SK-N-MC (cell line): ENCODE measurements at places on chromosomes 4 and X.

- DNase-seq = no peak
Observed at GRCh38 chr4:3879681-3880614, 113.8 kb downstream of the ADRA2C start.

GRCh38 chr4:78166622-78167021, 109.5 kb downstream of the FRAS1 start:
- no peak for DNase-seq

- DNase-seq = no peak
Observed at GRCh38 chrX:100494646-100495370, 84.7 kb upstream of the PCDH19 start.

DNA sequence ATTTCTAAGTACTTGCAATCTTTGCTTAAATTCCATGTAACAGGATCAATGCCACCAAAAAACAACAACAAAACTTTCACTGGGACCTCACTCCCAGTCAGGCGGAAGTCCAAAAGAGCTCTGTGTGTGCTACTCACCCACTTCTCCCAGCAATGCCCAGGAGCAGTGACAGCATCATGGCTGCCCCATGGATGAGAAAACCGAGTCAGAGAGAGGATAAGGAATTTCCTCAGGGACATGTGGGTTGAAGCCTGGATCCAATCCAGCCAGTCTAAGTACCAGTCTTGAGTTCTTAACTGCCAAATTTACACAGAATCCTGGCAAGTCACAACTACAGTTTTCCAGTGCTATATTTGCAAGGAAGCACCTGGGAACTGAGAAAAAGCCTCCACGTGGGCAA, 64.5 kb downstream of the STX18 start:
- no peak for DNase-seq

DNA sequence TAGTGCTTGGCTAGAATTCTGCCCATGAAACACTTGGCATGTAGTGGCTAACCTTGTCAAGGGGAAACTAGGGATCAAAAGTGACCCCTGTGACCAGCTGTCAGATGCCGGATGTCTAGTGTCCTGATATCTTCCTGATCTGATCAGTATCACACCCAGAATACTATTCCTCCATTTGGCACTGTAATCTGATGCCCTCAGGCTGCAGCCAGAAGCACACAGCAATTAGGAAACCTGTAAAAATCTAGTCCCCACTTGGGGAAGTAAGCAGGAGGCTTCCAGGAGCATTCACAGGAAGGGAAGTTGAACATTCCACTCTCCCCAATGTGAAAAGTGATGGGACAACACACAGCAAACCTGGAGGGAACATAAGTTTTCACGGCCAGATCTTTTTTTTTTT, 125.1 kb downstream of the HS6ST2 start:
- DNase-seq = no peak

DNA sequence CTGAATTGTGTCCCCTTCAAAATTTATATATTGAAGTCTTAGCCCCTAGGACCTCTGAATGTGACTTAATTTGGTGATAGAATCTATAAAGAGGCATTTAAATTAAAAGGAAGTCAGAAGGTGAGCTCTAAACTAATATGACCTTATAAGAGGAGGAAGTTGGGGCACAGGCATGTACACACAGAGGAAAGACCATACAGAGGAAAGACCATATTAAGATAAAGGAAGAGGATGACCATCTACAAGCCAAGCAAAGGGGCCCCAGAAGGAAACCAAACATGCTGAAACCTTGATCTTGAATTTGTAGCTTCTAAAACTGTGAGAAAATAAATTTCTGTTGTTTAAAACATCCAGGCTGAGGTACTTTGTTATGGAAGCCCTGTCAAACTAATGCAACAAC, 26.9 kb upstream of the CYBB start:
- no peak for DNase-seq

DNA sequence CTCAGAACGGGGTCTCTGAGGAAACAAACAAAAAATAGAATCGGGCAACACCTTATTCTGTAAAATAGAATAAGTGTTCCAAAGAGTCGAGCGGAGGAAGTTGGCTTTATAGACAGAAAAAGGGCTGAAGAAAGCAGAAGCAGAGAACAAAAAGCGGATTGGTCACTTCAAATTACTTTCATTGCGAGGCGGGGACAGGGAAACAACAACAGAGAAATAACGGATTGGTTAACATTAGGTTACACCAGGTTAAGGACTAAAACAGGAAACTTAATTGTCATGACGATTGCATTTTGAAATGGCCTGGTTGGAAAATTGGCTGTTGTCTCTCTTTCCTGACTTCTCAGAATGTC, 433 bp upstream of the COQ2 start:
- DNase-seq = no peak

DNA sequence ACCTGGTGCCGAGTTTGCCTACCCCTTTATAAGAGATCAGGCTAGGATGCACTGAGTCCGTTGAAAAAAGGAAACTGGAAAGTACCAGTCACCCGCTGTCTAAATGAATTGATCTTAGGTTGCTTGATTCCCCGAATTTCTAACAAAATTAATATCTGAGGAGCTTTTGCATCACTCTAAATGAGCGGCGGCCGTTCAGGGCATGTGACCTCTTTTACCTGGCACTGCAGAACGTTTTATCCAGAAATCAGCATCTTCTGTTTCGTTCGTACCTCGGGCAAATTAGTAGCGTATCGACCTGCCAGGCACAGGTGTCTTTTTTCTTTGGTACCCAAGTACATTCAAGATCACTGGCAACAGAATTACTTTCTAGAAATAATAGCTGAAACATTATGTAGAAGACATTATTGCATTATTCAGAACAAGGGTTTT, 876 bp downstream of the KLHL2 start:
- DNase-seq = no peak

DNA sequence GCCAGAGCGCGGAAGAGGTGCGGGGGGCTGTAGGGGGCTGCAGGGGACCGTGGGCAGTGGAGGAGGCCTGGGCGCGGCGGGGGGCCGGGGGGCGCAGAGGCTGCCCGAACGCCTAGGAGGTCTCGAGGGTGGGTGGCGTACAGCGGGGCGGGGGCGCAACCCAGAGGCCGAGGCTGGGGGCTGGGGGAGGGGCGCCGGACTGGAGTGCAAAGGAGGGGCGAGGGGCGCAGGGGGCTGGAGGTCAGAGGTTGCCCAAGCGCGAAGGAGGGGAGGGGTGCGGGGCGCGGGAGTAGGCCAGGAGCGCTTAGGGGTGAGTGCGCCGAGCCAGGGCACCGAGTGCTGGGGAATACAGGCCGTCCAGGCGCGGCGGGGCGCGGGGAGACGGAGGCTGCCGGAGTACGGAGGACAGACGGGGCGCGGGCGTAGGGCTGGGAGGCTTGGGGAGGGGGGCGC, 255 bp downstream of the GYG2 start:
- DNase-seq = no peak

- no peak for DNase-seq
Observed at GRCh38 chr4:111847296-111848008, 297.8 kb upstream of the FAM241A start.

DNA sequence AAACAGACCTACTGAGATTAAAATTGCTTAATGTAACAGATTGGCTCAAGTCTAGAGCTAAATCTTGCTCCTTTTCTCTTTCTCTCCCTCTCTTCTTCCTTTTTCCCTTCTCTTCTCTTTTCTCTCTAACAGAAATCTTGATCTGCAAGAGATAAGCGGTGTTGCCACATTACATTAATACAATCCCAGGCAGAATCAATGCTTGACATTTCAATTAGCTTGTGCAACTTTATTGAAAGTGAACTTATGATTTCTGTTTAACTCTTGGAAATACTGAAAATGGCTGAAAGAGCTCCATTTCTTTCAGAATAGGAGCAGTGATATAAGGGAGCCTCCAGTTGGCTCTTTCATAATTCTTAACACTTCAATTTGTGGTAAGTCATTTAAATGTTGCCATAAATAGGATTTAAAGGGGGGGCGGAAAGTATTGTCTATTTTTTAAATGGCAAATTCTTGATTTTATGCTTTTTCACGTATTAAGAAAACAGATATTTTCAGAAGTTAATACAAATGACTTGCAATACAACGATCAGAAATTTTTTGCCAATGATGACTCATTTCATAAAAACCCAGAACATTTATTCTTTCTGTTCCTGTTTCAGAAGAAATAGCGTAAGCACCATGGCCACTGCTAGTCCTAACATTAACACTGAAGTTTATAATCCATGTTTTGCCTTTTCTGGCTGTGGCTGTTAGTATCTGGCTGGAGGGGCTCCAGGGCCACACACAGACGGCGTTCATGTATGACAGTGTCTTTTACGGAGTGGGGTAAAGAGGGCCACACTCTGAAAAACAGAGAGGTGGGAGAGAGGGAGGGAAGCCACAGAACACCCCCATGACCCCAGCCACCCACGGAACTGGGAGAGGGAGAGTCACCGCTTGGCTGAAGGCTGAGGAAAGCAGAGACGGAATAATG, 115.7 kb upstream of the FAT1 start:
- no peak for DNase-seq

GRCh38 chr4:123622572-123622971, 226.0 kb downstream of the SPRY1 start:
- no peak for DNase-seq

DNA sequence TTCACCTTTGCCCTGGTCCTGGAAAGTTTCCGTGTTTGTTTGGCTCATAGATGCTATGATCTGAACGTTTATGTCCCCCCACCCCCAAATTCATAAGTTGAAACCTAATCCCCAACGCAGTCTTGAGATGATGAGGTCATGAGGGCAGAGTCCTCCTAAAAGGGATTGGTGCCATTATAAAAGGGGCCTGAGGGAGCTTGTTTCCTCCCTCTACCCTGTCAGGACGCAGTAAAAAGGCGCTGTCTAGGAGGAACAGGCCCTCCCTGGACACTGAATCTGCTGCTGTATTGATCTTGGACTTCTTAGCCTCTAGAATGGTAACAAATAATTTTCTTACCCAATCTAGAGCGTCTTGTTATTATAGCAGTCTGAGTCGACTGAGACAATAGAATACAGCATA, 2190.6 kb upstream of the TENM3 start:
- no peak for DNase-seq

DNA sequence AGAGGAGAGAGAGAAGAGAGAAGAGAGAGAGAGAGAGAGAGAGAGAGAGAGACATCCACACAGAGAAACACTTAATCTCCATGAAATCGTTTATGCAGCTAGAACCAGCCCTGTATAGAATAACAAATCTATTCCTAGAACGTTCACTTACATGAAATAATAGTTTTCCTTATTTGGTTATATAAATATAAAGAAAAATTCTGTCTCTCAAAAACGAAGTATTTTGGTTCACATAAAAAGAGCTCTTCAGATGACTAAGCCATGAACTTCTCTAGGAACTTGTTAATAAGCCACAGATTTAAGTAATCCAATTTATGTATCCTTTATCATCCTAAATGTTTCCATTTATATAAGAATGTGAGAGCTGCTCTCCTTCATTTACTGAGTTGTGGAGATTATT, 1315.1 kb upstream of the PCDH7 start:
- no peak for DNase-seq

DNA sequence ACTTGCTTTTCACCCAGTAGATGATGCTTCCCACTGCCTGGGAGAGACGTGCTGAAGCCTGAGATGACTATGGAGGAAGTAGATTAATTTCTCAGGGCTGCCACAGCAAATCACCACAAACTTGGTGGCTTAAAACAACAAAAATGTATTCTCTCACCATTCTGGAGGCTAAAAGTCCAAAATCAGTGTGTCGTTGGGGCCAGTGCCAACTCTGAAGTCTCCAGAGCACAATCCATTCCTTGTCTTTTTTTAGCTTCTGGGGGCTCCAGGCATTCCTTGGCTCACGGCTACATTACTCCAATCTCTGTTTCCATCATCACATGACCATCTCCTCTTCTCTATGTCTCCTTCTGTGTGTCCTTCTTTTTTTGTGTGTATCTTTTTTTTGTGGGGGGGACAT, 105.8 kb upstream of the C1QTNF7 start:
- no peak for DNase-seq

GRCh38 chrX:8848911-8849310, 47.7 kb upstream of the FAM9A start:
- no peak for DNase-seq

- no peak for DNase-seq
Observed at GRCh38 chrX:15468036-15468435, 25.1 kb downstream of the PIR start.

DNA sequence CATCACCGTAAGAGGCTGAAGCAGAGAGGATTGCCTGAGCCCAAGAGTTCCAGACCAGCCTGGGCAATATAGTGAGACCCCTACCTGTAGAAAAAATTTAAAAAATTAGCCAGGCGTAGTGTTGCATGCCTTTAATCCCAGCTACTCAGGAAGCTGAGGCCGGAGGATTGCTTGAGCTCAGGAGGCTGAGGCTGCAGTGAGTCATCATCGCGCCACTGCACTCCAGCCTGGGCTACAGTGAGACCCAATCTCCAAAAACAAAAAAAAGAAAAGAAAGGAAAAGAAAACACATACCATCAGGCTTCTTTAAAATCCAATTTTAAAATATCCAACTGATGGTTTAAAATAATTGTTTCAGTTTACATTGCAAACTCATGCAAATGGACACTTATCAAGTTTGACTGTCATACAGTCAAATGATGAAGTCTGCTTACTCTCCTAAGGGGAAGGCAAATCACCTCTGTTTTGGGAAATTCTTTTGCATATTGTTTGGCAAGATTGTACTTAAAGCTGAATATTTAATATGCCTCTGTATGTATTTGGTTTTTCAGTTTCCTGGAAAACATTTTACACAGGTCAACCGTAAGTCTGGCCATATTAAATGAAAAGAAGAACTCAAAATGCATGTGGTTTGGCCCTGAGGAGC, 23.7 kb upstream of the TENM3 start:
- DNase-seq = no peak

GRCh38 chrX:115560211-115560977, 580 bp upstream of the PLS3 start:
- DNase-seq = no peak

- no peak for DNase-seq
Observed at GRCh38 chr4:151678048-151678872, 82.5 kb downstream of the GATB start.

DNA sequence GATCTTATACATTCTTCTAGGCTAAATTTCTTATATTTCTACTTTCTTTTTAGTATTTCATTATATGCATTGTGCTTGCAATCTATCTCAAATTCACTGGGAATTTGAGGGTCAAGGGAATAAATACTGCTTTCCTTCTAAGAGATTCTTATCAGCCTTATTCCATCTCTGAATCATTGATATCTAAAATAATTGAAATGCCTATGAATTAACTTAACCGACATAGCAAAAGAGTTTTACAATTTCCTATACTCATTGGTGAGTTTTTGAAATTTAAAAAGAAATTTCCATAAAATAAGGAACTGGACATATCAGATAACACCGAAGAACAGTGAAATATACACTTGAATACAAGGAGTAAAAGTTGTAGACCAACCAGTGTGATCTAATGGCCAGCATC, 373.7 kb downstream of the NAF1 start:
- DNase-seq = no peak

GRCh38 chr4:123824524-123824923, 427.9 kb downstream of the SPRY1 start:
- no peak for DNase-seq

DNA sequence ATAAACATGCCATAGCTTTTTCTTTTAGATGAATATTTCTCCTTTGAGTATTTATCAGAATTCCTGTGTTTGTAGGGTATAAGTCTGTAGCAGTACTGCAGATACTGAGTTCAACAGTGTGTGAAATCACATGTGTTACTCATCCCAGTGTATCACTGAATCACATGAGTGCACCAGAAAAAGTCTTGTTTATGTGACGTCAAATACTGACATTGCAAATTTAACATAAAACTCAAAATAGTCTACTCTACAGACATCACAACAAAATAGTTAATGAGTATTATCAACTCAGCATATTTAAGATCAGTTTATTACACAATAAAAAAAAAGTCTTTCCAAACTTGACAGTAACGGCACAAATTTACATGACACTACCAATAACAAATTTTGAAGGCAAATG, 221.3 kb downstream of the DCTD start:
- no peak for DNase-seq
